ENCODE measurements at places on chromosomes 16 and 17.
A peak's percentile ranks its signal among the peaks of the same experiment; 100 is the strongest.

DNA sequence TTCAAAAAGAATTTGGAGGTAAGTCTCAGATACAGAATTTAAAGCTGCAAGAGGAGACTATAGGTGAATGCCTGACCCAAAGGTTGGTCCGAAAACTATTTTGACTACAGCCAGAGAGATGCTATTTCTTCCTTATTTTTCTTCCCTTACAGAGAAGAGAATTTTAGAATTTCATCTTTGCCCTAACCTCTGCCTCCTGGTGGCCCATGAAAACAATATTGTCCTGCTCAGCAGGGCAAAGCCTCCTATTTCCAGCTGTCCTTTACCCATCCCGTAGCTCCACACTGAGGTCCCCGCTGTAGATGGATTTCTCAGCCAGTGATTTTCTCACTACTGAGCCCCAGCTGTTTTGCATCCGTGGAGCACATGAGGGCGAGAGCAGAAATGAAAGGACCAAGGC is 24.6 kb downstream of the HOXB1 start:
- no peak for DNase-seq

- DNase-seq = no peak
Measured at GRCh38 chr16:78216166-78216745, 116.8 kb downstream of the WWOX start.

DNA sequence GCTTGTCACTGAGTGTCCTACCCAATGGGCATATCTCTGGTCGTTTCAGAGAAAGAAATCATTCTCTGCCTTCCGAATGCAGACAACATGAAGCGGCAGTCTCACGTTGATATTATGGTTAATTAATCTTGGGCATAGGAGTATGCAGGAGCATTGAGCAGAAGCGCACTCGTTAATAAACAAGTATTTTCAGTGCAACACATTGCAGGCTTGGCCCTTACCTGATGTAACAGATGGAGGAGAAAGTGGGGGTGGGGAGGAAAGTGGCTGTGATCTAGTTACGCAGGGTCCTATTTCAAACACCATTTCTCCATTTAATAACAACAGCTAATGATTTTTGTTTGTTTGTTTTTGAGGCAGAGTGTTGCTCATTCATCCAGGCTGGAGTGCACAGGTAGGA is 414.0 kb upstream of the RBFOX1 start:
- no peak for DNase-seq

DNA sequence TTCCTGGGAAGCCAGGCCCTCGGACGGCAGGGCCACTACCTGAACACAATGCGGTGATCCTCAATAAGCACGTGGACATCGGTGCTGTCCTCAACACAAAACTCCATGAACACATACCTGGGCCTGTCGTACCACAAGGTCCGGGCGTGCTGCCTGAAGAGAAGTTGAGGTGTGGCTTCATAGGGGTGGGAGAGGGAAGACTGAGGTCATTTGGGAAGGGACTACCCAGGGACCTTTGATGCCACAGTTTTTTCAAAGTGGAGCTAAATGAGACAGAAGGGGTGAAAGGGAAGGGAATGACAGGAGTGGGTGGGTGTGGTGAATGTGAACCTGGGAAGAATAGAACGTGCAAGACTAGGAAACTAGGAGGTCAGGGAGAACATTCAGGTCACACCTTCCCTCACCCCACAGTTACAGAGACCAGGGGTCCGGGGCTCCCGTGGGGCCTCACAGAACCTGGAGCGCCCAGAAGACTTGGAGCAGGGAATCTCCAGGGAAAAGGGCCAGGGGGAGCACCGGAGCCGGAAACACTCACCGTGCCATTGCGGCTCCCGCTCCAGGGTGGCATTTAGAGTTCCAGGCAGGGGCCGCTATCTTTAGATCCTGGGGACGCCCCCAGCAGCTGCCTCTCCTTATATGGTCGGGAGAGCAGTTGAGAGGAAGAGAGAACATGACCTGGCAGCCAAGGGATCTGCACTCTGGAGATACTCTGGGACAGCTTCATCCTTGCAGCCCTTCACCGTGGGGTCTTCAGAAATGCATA is at the start of gene PTGES3L:
TSS of gene PTGES3L (minus strand) at position 570 of the 763 bp plus-strand sequence. CDS start at position 543, 27 bp downstream.
- DNase-seq = no peak

GRCh38 chr17:56833809-56834379 is at the start of the genes C17orf67 and DGKE:
Gene C17orf67 (minus strand): TSS chr17:56833920. CDS start chr17:56815810, 18,110 bp downstream.
Gene DGKE (plus strand): TSS chr17:56834151. CDS start chr17:56834796, 645 bp downstream.
- DNase-seq = peak; percentile 99

GRCh38 chr16:11136600-11136999 is 119.4 kb downstream of the SOCS1 start:
- no peak for DNase-seq

- peak; percentile 13 for DNase-seq
Measured at GRCh38 chr17:32479074-32479617, 7.6 kb upstream of the CDK5R1 start.

DNA sequence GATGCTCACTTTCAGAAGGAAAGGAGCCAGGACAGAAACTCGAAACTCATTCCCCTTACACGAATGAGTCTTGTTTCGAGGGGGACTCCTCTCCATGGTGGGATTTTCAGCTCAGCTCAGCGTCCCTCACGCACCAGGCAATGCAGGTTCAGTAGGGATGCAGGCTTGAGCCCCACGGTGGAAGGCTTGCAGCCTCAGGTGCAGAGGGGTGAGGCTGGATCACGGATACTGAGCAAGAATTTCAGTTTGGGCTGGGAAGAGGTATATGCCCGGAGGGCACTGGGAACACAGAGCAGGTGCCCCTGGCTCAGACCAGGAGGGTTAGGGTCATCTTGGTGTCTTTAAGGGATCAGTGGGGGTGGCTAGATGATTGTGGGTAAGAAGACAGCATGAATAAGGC is 344.9 kb upstream of the TNRC6C start:
- DNase-seq = no peak

GRCh38 chr17:2057175-2057759 is 2.4 kb downstream of the HIC1 start:
- DNase-seq = peak; percentile 52

DNA sequence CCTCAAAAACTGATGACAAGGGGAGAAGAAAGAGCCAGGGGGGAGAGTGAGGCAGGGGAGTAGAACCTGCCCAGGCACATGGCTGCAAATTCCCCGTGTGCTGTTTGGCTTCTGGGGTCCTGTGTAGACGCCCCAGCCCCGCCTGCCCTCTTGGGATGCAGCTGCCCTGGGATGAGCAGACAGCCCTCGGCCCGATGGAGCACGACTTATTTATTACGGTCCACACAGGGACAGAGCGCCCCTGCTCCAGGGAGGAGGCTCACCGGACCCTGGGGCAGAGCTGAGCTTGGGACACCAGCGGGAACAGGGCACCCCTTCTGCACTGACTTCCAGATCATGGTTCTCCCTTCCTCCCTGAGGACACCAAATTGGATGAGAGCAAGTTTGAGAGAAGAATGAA is 9.1 kb downstream of the LDHD start:
- DNase-seq = no peak

- peak; percentile 49 for DNase-seq
Measured at GRCh38 chr17:60134396-60135150, 15.2 kb upstream of the CA4 start.

DNA sequence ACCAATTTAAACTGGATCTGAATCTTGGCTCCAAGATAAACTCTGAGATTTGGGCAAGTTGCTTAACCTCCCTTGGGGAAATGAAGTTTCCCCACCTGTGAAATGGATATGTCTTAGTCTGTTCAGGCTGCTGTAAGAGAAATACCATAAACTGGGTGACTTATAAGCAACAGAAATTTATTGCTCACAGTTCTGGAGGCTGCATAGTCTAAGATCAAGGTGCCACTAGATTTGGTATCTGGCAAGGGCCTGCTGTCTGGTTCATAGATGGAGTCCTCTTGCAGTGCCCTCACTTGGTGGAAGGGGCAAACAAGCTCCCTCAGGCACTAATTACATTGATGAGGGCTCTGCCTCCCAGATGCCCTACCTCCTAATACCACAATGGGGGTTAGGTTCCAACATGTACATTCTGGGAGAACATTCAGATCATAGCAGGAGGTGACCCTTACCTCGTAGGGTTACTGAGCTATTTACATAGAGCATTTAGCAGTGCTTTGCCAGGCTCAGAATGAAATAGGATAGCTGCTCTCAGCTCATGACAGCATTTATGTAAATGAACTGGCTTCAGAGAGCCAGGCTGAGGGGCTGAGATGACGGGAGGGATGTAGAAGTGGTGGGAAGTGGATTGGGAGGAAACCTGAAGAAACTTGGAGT is 83.9 kb downstream of the SPECC1 start:
- no peak for DNase-seq

DNA sequence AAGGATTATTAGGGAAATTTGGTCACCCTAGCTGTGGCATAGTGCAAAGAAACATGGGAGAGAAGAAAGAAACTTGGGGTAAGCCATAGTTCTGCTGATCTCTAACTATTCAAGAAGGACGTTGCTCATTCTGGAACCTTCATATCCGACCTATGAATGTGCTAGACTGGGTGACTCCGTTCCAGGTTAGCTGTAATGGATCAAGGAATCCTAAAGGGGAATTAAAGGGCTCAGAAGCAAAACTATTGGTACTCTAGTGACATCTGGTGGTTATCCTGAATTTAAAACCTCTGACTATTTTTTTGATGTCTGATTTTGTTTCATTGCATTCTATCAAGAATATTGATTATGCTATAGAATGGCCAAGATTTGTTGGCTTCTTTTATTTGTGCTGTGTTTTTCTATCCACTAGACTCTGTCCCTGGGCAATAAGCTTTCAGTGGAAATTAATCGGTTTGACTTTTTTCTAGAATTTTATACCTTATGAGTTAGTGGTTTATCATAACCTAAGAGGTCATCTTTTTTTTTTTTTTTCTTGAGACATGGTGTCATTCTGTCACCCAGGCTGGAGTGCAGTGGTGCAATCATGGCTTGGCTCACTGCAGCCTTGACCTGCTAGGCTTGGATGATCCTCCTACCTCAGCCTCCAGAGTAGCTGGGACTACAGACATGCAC is 19.5 kb downstream of the PCTP start:
- DNase-seq = no peak

GRCh38 chr16:9428355-9429005 is 337.0 kb downstream of the HAPSTR1 start:
- DNase-seq = no peak

DNA sequence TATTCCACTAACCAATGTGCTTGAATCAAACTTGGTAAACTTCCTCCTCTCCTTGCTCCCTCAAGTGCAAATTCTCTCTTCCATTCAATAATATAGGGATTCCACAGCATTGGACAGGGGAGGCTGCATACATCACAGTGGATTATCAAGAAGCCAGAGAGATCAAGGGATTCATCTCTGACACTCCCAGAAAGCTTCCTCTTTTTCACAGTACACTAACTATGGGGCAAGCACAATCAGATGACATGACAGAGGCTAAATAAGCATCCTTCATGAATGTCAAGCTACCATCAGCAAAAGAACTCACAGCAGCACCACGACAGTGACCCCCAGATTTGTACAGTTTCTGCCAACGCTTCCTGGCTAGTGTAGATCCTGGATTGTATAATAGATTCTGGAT is 178.4 kb upstream of the C17orf78 start:
- DNase-seq = no peak

DNA sequence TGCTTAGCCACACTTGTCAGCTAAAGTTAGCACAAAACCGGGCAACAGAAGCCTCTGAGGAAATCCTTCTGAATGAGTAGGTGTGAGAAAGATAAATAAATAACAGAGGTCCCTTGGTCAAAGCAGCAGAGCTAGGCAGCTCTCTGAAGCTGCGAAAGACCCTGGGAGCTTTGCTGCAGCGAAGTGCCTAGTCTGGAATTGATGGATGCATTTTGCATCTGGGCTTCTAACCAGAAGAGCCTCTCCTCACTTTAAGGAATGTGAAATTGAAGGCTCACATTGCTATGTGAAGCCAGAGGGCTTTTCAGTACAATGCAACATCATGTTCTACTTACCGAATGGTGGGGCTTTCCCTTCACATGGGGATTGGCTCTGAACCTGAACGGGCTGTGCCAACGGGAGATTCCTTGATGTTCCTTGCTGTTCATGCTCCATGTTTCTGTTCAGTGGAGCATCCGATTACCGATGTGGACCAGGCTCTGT is 274.6 kb downstream of the HS3ST3B1 start:
- no peak for DNase-seq

DNA sequence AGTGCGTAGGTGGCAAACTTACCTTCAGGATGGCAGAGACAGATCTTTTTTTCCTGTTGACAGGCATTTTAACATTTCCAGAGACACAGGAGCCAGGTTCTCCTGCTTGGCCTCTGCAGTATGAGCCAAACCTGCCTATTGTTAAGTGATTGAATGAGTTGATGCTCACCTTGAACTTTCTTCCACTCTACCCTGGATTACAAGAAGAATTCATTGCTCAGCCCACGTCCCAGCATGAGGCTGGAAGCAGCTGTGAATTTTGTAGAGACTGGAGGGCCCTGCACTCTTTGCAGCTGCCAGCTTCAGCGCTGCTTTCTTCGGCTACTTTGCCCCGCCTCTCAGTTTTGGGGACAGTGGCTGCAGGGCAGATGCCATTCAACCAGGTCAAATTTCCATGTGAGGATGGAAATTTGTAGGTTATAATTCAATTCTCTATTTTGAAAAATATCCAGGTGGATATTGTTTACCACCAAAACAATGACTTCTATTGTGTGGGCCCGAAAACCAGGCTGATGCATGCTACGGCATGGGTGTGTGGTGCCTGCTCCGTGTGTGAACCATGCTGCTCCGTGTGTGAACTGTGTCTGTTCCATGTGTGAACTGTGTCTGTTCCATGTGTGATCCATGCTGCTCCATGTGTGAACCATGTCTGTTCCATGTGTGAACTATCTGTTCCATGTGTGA is 75.2 kb upstream of the METTL9 start:
- DNase-seq = no peak

GRCh38 chr16:62620275-62620674 is 584.0 kb upstream of the CDH8 start:
- no peak for DNase-seq

DNA sequence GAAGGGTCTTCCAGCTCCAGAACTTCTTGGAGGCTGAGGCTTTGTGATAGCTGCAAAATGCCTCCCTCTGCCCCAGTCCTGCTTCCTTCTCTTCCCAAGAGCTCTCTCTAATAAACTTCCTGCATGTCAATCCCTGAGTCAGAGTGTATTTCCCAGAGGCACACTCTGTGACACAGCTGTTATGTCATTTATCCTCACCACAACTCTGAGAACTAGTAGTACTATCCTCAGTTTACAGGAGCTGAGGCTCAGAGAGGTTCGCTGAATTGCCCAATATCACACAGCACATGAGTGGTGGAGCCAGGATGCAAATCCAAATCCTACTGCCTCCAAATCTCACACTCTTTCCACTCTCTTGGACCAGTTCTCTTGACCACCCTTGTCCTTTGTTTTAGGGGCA is 20.0 kb downstream of the UNC45B start:
- DNase-seq = no peak

DNA sequence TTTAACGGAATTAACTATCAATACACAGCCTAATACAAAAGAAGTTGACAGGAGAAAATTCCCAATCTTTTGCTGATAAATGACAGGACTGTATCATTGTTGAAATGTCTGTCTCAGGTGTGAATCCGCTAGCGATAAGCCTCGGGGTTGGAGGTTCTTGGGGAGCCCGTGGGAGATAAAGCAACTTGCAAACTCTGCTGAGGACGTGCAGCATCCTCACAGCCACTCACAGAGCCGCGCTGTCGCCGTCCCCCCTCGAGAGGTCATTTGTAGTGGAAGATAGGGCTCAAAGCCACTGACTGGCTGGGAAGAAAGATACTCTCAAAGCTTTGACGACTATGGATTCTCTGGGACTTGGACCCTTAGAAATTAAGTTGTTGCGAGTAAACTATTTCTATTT is 17.0 kb downstream of the MAP1LC3B start:
- DNase-seq = no peak

- no peak for DNase-seq
Measured at GRCh38 chr17:47315451-47316266, 8.1 kb upstream of the EFCAB13 start.
